ENCODE measurements at places on chromosomes 13 and 19. TPM values are rescaled to one million over a fixed set of nuclear protein-coding genes. Genes with fewer than 3 reads are reported as not detected.

TNNT1 gene
- 2.1 TPM for polyA plus RNA-seq

ZNF540 gene
- 4.5 TPM for polyA plus RNA-seq

PPP1R13L gene
- 6.2 TPM for polyA plus RNA-seq

NANOS3 gene
- polyA plus RNA-seq = 0.89 TPM

IZUMO4 gene
- 6.1 TPM for polyA plus RNA-seq

DNA sequence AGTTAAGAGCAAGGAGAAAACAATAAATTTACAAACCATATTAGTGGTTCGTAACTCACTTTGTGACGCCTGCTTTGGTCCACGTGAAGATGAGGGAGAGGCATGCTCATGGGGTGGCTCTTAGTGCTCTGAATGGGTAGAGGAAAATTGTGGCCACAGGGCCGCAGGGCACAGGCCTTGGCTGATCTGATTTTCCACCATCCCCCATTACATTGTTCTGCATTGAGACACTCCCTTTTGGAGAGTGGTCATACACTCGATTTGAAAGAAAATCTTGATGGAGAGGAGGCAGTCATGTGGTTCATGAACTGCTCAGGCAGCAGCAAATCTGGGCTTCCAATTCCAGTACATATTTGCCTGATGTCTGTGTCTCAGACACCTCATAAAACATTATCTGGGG is 815.2 kb downstream of the UQCRFS1 start:
- DNase-seq = no peak

DNA sequence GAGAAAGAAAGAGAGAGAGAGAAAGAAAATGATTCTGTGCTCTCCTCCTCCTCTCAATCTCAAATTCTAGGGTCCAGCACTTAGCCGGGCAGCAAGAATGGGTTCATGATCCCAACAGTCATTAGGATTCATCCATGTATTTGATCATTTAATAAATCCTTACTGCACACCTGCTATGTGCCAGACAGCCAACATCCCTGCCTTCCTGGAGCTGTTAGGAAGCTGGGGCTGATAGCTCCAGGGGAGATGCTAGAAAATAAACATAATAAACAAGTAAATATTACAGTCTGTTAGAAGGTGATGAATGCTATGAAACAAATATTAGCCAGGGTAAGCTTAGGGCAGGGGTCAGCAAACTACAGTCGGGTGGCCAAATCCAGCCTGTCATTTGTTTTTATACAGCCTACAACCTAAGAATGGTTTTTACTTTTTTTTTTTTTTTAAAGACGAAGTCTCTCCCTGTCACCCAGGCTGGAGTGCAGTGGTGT is 9.9 kb upstream of the ACP7 start:
- DNase-seq = no peak

GRCh38 chr13:20363603-20364002 is 131.5 kb upstream of the GJB6 start:
- DNase-seq = no peak

DNA sequence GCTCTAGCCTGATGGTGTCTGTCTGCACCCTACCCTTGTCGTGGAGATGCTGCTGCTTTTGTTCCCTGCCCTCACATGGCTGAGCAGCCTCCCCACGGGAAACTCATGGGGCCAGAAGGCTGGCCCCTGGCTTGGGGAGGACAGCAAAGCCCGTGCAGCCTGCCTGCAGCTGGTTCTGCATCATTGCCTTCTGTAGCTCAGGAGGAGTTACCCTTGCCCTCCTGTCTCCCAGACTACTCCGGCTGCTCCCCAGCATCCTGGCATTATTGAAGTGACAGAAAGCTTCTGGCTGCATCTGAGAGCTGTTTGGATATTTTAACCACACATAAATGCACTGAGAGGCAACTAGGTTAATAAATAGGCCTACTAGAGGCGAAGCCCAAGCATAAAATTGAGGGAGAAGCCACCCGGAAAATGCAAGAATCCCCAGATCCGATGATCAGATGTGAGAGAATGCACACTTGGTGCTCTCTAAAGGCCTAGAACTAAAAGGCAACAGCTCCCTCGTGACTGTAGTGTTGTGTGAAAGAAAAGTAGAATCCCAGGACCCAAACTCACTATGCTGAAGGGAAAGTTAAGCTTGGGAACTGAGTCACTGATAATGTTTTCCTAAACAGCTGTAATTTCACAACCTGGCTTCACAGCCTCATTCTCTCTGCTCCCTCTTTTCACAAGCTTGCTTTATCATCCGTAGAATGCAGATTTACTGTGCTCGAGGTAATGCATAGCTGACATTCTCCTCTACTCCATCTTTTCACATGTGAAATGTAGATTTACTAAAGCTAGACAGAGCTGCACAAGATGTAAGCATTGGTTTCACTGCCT is 110.8 kb downstream of the TNFRSF19 start:
- DNase-seq = no peak

GRCh38 chr13:90751026-90751425 is 596.5 kb upstream of the MIR17HG start:
- DNase-seq = no peak

All from right renal cortex interstitium (tissue), 3 donors.